ENCODE measurements at places on chromosomes 4 and X.
A peak's percentile ranks its signal among the peaks of the same experiment; 100 is the strongest.

DNA sequence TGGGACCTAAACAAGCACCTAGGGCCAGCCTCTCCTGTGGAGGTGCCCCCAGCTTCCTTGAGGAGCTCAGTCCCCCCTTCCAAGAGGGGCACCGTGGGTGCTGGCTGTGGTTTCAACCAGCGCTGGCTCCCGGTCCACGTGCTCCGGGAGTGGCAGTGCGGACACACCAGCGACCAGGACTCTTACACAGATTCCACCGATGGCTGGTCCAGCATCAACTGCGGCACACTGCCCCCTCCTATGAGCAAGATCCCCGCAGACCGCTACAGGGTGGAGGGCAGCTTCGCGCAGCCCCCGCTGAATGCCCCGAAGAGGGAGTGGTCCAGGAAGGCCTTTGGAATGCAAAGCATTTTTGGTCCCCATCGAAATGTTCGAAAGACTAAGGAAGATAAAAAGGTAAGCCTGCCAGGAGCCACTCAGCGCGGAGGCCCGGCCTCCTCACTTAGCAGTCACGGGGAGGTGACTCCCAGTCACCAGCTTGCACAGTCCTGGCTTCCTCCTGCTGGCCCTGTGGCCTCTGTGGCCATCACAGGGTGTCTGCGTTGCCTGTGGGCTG lies 24.9 kb downstream of the RGS12 start:
- no peak for DNase-seq

GRCh38 chr4:52612341-52612740 lies 46.8 kb downstream of the USP46 start:
- DNase-seq = no peak

- no peak for DNase-seq
These were observed 22.5 kb downstream of the CCNG2 start for GRCh38 chr4:77179519-77179918.

- DNase-seq = no peak
These were observed 1477.4 kb downstream of the ARAP2 start for GRCh38 chr4:34766935-34767334.

GRCh38 chr4:80184825-80185756 lies 12.2 kb upstream of the PRDM8 start:
- peak; percentile 55 for DNase-seq

DNA sequence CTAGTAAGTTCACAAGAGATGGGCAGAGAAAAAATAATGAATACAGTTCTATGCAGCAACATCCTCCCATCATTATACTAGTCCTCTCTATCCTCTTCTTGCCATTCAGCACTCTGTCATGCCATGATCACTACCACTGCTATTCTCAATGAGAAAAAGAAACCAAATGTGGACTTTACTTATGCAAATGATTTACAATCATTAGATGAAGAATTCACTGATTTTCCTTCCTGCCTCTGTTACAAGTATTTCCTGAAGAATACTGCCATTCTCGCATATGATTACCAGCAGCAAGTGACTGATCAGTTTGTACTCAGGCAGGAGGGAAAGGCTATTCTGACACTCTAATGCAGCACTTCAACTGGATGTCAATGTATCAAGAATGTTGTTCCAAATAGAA lies 50.3 kb downstream of the WDFY3 start:
- DNase-seq = no peak

DNA sequence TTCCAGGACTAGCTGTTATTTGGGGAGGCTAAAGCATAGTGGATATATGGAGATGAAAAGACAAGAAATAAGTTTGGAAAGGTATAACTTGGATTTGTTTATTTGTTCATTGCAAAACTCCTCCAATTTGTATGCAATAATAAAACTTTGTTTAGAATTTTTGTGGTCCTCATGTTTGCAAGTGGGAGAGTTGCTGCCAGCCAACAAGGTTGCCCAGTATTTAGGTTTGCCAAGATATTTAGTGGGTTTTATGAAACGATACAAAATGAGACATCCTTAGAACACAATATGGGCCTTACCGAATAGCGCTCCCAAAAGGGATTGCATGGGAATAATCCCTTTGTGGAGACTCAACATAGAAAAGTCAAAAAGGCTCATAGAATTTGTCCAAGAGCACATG lies 162.1 kb downstream of the INPP4B start:
- DNase-seq = no peak

- DNase-seq = no peak
These were observed 27.1 kb downstream of the PIR start for GRCh38 chrX:15465896-15466651.

DNA sequence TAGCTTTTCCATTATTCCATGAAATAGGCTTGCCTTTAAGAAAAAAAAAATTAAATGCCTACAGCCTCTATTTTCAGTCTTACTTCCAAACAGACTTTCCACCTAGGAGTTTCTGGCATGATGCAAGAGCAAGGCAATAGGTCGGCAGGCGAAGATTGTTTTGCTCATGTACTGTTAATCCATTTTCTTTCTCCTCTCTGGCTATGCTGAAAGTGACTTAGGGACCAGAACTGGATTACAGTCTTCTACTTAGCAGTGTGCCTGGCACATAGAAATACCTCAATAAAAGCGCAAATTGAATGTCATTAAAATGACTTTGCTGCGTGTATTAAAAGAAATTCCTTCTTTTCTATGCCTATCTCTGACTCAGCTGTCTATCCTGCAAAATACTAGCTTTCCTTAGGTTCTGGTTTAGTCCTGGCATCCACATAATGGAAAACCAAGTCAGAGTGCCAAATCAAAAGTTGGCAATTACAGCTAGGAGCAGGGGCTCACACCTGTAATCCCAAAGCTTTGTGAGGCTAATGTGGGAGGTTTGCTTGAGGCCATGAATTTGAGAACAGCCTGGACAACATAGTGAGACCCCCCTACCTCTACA lies 51.9 kb downstream of the CC2D2A start:
- no peak for DNase-seq

- no peak for DNase-seq
These were observed 504.0 kb downstream of the RAPGEF2 start for GRCh38 chr4:159606835-159607234.

DNA sequence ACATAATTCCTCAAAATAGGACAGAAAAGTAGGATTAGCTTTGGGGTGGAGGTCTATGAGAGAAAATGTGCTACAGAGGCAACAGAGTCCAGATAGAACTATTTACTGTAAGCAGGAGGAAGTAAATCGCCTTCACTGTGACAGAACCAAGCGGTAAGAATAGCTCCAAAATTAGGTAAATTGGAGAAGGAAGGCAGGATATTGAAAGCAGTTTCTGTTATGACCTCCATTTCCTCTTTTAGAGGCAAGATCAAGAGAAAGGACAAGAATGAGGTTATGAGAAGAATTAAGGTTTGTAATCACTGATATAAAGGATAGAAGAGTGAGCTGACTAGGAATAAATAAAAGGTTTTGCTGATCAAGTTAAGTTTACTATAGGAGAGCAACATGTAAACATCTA lies 44.1 kb upstream of the NEUROG2 start:
- DNase-seq = no peak

DNA sequence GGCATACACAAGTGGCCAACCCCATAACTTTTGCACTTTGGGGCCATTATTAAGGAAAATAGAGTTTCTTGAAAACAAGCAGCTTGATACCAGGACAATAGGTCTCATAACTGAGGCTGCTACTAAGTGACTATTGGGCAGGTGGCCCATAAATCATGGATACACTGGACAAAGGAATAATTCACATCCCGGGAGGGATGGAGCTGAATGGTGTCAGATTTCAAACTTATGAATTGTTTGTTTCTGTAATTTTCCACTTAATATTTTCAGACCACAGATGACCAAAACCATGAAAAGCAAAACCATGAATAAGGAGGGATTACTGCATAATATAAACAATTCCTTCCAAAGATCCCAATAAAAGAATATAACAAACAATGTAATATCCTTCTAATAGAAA lies 114.4 kb downstream of the WDFY3 start:
- no peak for DNase-seq

DNA sequence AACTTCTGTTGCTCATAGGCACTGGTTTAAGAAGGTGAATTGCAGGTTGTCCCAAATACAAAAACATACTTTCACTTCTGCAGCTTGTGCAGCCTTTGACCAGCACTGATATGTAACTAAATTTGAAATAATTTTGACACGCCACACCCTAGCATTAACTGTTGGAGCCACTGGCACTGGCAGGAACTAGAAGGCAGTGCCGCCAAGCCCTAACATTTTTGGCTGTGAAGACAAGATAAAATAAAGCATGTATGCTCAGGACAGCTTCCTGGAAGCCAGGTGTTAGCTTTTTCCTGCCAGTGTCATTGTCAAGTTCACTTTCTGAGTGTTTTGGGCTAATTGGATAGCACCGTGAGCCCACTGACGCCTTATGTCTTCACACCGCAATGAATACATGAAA lies 65.3 kb upstream of the FBXW7 start:
- no peak for DNase-seq

DNA sequence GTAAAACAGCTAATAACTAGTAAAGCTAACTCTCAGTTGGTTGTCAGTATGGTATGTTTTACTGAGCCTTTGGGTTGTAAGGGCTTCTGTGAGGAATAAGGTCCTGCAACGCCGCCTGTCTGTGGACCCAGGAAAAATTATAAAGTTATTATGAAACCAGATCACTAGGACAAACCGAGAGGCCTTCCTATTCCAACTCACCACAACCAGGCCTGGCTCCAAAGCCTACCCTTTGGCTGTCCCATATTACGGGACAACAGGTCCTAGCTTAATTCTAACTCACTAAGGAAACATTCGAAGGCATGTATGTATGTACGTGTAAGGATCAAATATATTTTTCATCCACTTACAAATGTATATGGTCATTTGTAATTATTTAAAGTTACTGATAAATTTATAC lies 1.4 kb downstream of the ANKRD17 start:
- DNase-seq = peak; percentile 45

DNA sequence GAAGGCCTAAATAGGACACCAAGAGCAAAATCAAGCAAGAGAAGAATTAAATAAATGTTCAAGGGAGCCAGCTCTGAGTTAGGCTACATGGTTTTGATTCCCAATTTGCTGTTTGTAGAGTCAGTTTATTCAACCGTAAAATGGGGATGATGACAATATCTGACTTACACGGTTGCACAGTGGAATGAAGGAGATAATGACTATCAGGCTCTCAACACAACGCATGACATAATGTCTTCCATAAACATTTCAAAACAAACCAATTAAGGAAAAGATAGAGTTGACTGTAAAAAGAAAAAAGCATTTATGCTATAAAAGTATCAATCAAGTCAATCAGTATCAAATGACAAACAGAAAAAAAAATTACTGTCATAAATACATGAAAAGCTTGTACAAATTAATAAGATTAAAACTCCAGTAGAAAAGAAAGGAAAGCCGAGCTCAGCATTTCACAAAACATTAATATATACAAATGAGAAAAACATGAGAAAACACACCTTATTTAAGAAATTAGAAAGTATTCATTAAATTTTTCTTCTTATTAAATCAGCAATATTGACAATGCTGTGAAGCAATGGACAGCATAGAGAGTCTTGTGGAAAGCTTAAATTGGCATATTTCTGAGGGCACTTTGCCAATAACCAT lies 179.0 kb downstream of the SCFD2 start:
- DNase-seq = no peak

DNA sequence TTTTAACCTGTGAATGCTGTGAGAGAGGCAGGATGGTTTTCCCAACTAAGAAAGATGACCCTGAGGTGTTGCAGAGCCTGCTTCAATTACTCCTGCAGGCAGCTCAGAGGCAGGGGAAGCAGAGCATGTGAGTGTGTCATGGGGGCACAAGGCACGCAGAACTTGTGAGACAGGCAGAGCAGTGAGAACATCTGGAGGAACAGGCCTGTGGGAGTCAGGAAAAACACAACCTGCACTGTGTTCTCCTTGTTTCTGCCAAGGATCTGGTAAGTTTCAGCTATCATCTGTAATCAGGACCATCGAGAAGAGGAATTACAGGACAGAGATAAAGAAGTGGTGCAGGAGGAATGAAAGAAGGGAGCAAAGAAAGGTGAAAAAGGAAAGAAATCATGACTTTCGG lies 741.8 kb upstream of the INTU start:
- no peak for DNase-seq

- peak; percentile 35 for DNase-seq
These were observed 11.8 kb upstream of the DCUN1D4 start for GRCh38 chr4:51831133-51831532.

- DNase-seq = no peak
These were observed 1.5 kb downstream of the KLHL2 start for GRCh38 chr4:165208741-165209388.

GRCh38 chrX:154967603-154968002 lies 54.9 kb downstream of the F8 start:
- DNase-seq = no peak

DNA sequence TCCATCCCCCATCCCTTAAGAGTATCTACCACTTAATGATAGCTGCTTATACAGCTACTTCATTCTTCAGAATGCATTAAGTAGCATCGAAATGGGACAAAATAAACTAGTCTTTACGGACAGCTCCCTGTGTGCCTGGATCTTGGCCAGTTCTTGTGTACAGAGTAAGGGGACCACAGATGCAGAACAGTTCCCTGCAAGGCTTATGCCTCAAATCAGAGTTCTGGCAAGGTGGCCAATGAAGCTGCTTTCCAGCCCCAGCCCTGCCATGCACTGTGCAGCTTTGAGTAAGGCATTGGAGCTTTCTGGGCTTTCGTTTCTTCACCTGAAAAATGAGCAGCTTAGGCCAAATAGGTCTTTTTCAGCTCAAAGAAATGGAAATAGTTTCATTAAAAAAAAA lies 14.2 kb downstream of the CLNK start:
- DNase-seq = no peak

GRCh38 chrX:118508635-118509034 lies 13.0 kb downstream of the DOCK11 start:
- no peak for DNase-seq

Measured in stimulated activated naive CD4-positive, alpha-beta T cell (primary cell).